ENCODE measurements at places on chromosomes 6 and 20. TPM values are rescaled to one million over a fixed set of nuclear protein-coding genes. Genes with fewer than 3 reads are reported as not detected.
A peak's percentile ranks its signal among the peaks of the same experiment; 100 is the strongest.

GRCh38 chr6:27250277-27251111 lies 3.0 kb downstream of the PRSS16 start:
- peaks cover 6% of the 10 kb centered on the region for H3K27me3 ChIP-seq
- no peak for DNase-seq
- H3K4me1 ChIP-seq, result peaks cover 4% of the 10 kb centered on the region
- peak overlapping the region; percentile 56 for H3K4me3 ChIP-seq

DNA sequence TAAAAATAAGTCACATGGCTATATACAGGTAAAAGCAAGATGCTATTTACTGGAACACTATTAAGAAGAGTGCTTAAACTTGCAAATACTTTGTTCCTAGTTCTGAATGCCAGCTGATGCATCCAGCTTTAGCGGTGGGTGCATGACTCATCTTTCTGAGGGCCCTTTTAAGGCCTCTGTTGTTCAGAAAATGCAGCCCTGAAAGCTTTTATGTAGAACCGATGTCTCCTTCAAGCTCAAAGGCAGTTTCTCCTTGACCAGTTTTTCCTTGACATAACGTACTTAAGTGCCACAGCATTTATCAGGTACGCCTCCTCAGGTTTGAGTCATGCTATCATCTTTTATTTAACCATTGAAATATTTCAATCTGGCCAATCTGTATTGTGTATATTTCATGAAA lies 82.8 kb downstream of the MLIP start:
- no peak for DNase-seq
- H3K4me1 ChIP-seq, result no peaks in the 10 kb centered on the region
- no peaks in the 10 kb centered on the region for H3K27me3 ChIP-seq
- H3K4me3 ChIP-seq, result no peak overlapping the region
- no peaks in the 10 kb centered on the region for H3K36me3 ChIP-seq
- no peak overlapping the region for H3K27ac ChIP-seq

DNA sequence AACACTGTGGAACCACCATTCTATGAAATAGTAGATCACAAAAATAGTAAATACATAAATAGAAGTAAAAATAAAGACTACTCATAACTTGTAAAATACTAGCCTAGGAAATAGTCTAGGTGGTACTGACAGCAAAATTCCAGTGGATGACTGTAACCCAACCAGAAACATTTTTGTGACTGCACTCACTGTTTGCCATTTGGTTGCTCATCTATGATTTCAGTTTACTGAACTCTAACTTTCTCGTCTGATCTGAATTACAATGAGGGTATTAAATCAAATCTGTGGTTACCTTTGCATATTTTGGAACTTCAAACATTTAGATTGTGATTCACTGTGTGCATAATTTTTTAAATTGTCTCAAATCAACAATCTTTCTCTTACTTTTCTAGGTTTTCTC lies 151.1 kb downstream of the KHDC1L start:
- no peaks in the 10 kb centered on the region for H3K4me1 ChIP-seq
- no peak for DNase-seq
- H3K36me3 ChIP-seq, result no peaks in the 10 kb centered on the region
- H3K4me3 ChIP-seq, result no peak overlapping the region

GRCh38 chr6:106411056-106411455 lies 50.5 kb downstream of the CRYBG1 start:
- no peak for DNase-seq
- no peaks in the 10 kb centered on the region for H3K4me1 ChIP-seq
- no peaks in the 10 kb centered on the region for H3K27me3 ChIP-seq
- H3K36me3 ChIP-seq, result no peaks in the 10 kb centered on the region
- no peak overlapping the region for H3K27ac ChIP-seq
- no peak overlapping the region for H3K4me3 ChIP-seq

DNA sequence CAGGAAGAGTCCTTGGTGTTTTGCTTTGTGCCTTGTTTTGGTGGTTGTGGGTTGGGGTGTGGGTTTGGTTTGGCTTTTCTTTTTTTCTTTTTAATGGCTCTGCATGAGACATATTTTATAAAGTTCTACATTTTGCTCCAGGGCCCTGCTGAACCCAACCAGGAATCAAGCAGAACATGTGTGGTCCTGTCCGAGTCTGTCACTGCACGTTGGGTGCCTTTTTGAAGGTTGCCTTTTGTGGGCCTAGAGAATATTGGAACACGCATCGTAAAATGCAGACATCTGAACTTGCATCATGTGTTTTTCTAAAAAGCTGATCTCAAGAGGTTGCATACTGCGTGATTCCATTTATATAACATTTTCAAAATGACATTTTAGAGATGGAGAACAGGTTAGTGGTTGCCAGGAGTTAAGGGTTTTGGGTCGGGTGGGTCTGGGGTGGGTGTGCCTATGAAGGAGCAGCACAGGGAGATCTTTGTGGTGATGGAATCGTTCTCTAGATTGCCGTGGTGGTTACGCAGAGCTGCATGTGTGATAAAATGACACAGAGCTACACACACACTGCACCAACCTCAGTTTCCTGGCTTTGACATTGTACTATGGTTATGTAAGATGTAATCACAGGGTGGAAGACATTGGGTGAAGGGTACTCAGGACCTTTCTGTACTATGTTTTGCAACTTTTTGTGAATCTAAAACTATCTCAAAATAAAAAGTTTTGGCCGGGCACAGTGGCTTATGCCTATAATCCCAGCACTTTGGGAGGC lies 80.2 kb downstream of the EYA2 start:
- H3K36me3 ChIP-seq, result no peaks in the 10 kb centered on the region
- no peaks in the 10 kb centered on the region for H3K4me1 ChIP-seq
- no peak overlapping the region for H3K4me3 ChIP-seq
- H3K27ac ChIP-seq, result no peak overlapping the region
- no peak for DNase-seq
- no peaks in the 10 kb centered on the region for H3K27me3 ChIP-seq

DNA sequence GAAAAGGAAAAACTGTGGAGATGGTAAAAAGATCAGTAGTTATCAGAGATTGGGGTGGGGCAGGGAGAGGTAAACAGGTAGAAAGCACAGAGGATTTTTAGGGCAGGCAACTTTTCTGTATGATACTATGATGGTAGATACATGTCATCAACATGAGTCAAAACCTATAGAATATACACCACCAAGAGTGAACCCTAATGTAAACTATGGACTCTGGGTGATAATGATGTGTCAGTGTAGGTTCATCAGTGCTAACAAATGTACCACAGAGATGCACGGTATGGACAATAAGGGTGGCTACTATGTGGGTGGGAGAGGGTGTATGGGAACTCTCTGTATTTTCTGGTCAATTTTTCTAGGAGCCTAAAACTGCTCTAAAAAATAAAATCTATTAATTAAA lies 18.5 kb downstream of the PACSIN1 start:
- H3K27ac ChIP-seq, result no peak overlapping the region
- H3K36me3 ChIP-seq, result no peaks in the 10 kb centered on the region
- H3K4me1 ChIP-seq, result peaks cover 21% of the 10 kb centered on the region
- H3K27me3 ChIP-seq, result no peaks in the 10 kb centered on the region
- no peak overlapping the region for H3K4me3 ChIP-seq

- no peaks in the 10 kb centered on the region for H3K36me3 ChIP-seq
- peaks cover 14% of the 10 kb centered on the region for H3K4me1 ChIP-seq
- no peak overlapping the region for H3K27ac ChIP-seq
- DNase-seq, result no peak
- no peak overlapping the region for H3K4me3 ChIP-seq
Measured at GRCh38 chr6:14664621-14665315, 547.2 kb downstream of the CD83 start.

DNA sequence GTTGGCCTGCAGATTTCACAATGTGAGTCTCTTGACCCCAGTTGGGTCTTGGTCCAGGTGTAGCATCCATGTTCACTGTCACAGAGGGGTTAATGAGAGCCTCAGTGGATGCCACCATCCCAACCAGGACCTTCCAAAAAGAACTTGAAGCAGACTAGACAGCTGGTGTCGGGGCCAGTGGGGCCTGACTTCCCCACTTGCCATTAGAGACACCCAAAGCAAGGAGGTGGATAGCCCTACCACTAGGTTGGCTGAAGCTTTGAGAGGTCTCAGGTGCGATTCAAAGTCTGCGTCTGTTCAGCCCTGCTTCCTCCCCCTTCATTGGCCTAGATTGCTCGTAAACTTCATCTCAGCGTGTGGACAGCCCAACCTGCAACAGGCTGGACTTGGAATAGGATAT lies 196.4 kb upstream of the RREB1 start:
- H3K4me1 ChIP-seq, result peaks cover 3% of the 10 kb centered on the region
- no peak for DNase-seq
- H3K27ac ChIP-seq, result no peak overlapping the region
- H3K36me3 ChIP-seq, result no peaks in the 10 kb centered on the region

- no peaks in the 10 kb centered on the region for H3K36me3 ChIP-seq
- H3K4me3 ChIP-seq, result no peak overlapping the region
- no peak overlapping the region for H3K27ac ChIP-seq
Measured at GRCh38 chr6:51929934-51930574, 157.4 kb downstream of the PKHD1 start.

DNA sequence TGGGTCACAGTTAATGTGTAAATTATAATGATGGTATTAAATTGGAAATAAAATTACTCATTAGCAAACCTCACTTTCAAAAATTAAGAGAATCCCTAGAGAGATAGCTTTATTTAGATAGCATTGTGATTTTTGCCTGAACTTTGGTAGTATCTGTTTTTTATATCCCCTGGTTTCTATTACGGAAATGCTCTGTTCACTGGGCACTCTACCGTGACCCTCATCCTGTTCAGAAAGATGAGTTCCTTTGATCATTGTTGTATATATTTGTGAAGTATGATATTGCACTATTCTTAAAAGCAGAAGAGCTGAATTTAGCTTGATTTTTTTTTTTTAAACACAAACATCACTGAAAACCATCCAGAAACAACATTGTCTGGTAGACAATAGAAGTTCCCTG lies 1143.8 kb upstream of the MAP3K7 start:
- no peaks in the 10 kb centered on the region for H3K4me1 ChIP-seq
- no peak overlapping the region for H3K27ac ChIP-seq
- no peaks in the 10 kb centered on the region for H3K36me3 ChIP-seq
- H3K4me3 ChIP-seq, result no peak overlapping the region

The LTB gene
- total RNA-seq, result 728 TPM

DNA sequence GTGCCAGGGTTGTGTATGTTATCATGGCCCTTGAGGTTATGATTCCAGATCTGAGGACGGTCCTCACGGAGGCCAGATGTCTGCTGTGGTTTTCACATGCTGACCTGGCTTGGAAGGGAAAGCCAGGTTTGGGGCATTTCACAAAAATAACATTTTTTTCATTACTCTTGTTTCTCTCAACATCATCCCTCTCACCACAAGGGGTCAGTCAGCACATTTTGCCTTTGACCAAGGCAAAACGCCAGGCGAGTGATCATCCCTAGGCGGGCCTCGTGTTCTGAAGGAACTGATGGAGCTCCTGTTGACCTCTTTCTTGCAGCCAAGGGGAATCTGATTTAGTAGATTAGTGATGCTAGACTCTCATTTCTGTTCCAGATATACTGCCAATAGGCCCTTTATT lies 133.5 kb downstream of the TBC1D7 start:
- no peaks in the 10 kb centered on the region for H3K27me3 ChIP-seq
- no peak overlapping the region for H3K27ac ChIP-seq
- no peak for DNase-seq
- no peaks in the 10 kb centered on the region for H3K36me3 ChIP-seq
- H3K4me3 ChIP-seq, result no peak overlapping the region

The IP6K3 gene
- total RNA-seq, result not detected

The CST7 gene
- 11.5 TPM for total RNA-seq

DNA sequence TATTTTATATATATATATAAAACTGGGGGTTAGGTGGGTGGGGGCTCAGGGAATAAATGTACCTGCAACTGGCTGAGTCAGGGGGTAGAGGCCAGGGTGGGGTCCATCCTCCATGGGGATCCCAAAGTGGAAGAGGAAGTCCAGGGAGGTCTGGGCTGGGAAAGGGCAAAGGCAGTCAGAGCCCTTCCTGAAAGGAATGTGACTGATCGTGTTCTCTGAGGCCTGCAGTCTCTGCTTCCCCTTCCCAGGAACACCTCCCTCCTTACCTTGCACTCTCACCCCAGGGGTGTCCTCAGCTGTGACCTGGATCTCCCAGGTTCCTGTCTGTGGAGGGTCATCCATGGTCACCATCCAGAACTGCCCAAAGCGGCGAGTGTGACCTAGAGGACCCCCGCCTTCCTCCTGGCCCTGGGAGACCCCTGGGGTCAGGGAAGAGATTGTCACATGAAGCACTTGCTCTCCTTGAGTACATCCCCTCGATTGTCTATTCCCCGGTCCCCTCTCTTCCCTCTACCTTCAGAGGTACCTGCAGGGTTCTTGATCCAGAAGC lies 4.7 kb downstream of the SAPCD1 start:
- H3K4me1 ChIP-seq, result peaks cover 11% of the 10 kb centered on the region
- no peaks in the 10 kb centered on the region for H3K36me3 ChIP-seq
- no peaks in the 10 kb centered on the region for H3K27me3 ChIP-seq
- no peak for DNase-seq
- H3K4me3 ChIP-seq, result no peak overlapping the region
- no peak overlapping the region for H3K27ac ChIP-seq

The CLPSL1 gene
- not detected for total RNA-seq

DNA sequence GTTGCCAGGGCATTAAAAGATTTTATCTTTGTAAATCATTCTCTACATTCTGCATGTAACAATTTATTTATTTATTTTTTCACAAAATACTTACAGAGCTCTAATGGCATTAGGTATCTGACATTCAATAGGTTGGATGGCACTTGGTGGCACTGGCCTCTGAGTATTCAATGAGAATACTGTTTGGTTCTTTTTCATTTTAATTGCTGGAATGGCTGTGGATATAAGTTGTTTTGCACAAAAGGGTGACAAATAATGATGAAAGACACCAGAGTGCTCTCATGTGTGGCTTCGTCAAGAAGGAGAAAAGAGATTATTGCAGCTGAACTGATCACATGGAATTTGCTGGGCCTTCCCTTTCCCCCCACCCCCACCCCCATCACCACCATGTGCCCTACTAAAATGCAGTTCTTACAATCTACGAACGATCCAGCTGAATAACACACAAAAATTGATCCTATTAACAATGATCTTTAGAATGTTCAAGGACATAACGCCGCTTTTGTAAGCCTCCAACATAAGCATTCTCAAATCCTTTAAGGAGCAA lies 195.2 kb upstream of the POU3F2 start:
- no peak overlapping the region for H3K27ac ChIP-seq
- no peak for DNase-seq
- no peaks in the 10 kb centered on the region for H3K4me1 ChIP-seq
- no peaks in the 10 kb centered on the region for H3K27me3 ChIP-seq
- no peaks in the 10 kb centered on the region for H3K36me3 ChIP-seq

The SIRPB2 gene
- 1.7 TPM for total RNA-seq

The ERMARD gene
- 32.7 TPM for total RNA-seq

The ELMO2 gene
- 50.9 TPM for total RNA-seq

DNA sequence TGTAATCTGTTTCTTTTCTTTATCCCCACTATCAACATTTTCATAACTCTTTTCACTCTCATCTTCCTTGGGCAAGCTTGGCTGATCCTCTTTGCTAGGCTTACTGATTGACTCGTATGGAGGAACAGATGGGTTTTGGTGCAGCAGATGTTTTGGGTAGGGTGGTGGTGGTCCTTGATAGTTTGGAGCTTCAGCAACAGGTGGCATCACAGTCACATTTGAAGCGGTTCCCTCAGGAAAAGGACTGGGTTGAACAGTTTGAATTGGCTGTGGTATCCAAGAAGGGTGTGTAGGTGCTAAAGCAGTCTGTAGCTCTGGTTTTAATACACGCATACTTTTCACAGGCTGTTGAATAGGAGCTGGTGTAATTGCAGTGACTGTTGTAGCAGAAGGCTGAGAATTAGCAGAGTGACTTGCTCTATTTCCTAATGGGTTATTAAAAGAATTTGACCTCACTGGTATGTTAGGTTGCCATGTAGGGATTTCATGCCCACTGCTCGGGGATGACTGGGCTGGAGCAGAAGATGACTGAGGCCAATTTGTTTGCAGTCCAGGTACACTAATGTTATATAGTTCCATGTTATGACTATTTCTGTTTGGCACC lies 34.5 kb downstream of the LATS1 start:
- H3K4me1 ChIP-seq, result no peaks in the 10 kb centered on the region
- no peaks in the 10 kb centered on the region for H3K27me3 ChIP-seq
- no peaks in the 10 kb centered on the region for H3K36me3 ChIP-seq
- H3K4me3 ChIP-seq, result no peak overlapping the region
- DNase-seq, result no peak

The TNXB gene
- total RNA-seq, result 12.0 TPM

Data from naive thymus-derived CD4-positive, alpha-beta T cell (primary cell).